ENCODE measurements at places on chromosomes 11 and 22.

DNA sequence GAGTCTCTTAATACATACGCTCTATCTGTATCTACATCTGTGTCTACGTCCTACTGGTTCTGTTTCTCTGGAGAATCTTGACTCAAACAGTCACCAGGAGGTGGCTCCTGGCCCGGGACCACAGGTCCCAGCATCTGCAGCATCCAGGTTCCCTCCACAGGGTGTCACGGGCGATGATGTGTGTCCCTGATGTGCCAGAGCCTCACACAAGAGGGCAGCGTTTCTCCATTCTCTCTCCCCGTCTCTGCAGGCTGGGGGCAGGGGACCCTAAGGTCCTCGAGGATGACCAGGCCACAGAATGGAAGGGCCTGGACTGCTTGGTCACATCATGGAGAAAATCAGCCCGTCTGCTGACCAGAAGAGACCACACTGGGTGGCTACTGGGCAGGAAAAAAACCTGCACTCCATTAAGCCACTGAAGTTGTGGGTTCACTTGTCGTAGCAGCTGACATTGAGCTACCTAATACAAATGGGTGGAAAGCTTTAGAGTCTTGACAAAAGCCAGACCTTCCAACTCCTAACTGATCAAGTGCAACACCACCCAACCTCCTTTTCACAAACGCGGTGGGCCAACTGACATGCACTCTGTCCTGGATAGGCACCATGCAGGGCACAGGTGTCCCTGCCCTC, 392.5 kb downstream of the CTTN start:
- DNase-seq = no peak

DNA sequence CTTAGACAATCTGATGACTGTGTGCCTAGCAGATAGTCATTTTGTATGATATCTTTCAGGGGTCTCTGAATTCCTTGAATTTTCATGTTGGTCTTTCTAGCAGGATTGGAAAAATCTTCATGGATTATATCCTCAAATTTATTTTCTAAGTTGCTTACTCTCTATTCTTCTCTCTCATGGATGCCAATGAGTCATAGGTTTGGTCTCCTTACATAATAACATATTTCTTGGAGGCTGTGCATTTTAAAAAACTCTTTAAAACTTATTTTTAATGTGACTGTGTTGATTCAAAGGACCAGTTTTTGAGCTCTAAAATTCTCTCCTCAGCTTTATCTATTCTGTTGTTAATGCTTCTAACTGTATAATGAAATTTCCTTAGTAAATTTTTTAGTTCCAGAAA, 198.7 kb downstream of the AASDHPPT start:
- no peak for DNase-seq

- DNase-seq = peak; percentile 51
These were observed 2.2 kb downstream of the PHLDB1 start for GRCh38 chr11:118609380-118610224.

DNA sequence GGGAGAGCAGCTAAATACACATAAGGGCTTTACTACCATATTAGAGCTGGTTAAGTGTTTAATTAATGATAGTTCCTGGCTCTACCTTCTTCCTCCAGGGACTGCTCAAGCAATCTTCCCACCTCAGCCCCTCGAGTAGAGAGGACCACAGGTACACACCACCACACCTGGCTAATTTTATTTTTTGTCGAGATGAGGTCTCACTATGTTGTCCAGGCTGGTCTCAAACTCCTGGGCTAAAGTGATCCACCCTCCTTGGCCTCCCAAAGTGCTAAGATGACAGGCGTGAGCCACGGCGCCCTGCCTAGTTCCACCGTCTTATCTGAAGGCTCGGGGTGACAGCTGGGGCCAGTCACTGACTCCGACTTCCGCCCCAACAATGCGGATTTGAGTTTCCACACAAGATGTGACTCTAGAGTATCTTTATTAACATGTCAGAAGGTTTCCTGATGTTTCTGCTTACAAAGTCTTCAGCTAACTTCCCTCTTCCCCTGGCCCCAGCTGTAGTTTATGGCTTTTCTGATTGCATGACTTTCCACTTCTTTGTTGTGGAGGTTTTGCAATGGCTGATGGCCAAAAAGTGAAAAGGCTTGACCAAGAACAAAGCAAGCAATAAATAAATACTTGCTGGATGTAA, 16.8 kb downstream of the TPST2 start:
- DNase-seq = no peak

GRCh38 chr11:81492923-81493445, 1240.7 kb downstream of the FAM181B start:
- no peak for DNase-seq

DNA sequence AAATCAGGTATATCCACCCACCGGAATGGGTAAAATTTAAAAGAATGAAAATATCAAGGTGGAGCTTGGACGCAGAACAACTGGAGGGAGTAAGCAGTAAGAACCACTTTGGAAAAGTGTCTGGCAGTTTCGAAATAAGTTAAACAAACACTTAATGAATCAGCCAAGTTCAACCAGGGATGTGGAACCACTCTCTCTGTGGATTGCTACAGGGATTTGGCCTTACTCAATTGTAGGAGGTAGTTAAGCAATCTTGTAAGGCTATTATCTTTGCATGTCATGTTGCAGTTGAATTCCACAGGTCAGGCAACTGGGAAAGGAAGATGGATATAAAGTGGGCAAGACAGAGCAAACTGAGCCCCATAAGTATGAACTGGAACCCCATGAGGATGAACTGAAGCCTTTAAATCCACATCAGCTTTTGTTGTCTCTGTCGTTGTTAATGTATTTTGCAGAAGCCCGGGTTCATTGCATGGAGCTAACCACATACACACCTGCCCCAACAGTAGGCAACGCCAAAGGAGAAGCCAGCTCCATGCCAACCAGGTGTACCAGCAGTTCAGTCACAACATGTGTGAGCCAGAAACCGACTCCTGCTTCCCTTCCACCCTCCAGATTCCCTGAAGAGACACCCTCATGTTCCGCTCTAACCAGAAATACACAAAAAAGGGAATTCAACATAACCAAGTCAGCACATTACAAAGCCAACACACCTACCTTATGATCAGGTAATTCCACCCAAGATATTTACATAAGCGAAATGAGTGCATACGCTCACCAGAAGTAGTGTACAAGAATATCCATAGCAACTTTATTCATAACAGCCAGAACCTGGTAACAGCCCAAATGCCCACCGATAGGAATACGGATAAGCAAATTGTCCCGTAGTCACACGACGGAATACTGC, 8.0 kb upstream of the SLC43A3 start:
- no peak for DNase-seq

DNA sequence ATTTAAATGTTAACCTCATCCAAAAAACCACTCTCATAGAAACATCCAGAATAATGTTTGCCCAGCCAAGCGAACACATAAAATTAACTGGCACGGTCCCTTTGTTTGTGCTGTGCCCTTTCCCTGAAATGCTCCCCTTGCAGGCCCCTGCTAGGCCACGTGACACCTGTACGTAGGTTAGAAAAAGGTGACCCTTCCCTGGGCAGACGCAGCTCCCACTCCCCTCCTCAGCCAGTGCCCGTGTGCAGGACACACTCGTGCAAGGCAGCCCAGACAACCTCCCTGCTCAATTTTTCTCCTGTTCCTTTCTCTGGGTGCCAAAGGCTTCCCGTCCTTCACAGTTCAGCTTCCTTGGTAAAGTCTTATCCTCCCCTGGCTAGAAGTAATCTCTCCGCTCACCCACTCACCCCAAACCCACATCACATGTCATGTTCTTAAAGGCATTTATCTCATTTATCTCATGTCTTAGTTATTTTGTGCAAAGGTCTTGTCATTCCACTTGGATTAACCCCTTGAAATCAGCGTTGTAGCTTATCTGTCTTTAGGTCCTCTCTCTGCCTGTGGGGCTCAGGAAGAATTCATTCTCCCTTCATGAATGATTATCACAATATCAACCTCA, 20.7 kb downstream of the FAM83F start:
- no peak for DNase-seq

DNA sequence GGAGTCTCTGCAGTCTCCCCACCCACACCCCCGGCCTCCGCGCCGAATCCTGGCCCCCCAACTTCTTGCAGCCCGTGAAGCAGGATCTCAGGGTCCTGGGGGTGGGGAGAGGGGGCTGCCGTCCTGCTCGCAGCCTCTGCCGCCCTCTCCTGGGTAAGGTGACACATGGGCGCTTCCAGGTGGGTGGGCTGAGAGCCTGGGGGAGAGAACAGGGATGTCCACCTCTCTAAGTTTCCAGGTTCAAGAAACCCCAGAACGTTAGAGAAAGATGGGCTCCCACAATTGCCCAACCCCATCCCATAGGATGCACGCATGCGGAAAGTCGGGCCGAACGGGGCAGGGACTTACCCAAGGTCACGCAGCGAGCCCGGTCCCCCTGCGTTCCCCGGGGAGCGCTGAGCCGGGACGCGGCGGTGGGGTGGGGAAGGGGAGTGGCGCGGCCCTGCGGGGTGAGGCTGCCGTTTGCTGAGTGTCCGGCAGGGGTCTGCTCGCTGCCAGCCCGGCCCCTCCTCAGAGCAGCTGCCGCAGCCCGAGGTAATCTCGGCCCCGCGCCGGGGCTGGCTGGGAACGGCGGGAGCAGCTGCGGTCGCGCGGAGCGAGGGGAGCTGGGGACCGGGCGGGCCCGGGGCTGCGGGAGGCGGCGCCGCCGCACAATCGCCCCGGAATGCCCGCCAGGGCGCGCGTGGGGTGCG, 705 bp upstream of the CAPN1 start:
- DNase-seq = peak; percentile 76

DNA sequence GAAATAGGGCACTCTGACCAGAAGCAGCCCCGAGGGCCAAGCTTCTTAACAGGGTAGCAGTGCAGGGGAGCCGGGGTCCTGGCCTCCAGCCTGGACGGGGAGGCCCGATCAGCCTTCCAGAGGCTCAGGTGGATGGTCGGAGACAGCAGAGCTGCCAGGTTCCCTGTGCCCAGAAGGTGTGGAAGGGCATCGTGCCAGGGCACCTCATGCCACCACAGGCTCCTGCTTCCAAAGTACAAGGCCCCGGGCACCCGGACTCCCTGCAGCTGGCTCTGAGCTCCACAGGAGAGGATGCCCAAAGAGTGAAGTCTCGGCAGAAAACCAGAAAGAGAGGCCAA, 14.3 kb downstream of the EHD1 start:
- DNase-seq = no peak

DNA sequence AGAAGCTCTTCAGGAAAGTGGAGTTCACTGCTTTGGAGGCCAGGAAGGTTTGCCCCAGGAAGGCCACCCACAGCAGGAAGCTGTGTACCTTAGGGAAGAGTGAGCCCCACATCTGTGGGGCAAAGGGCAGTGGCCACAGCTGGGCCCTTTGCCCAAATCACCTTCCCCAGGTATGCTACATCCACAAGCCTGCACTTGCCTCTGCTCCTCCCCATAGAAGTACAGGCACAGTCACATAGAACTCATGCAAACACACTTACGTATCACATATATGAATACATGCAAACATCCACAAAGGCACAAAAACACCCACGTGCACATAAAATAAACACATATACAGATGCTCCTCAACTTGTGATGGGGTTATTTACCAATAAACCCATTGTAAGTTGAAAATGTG, 2.1 kb downstream of the TRIM29 start:
- no peak for DNase-seq

- no peak for DNase-seq
These were observed 33.5 kb downstream of the PDE3B start for GRCh38 chr11:14677146-14677545.

DNA sequence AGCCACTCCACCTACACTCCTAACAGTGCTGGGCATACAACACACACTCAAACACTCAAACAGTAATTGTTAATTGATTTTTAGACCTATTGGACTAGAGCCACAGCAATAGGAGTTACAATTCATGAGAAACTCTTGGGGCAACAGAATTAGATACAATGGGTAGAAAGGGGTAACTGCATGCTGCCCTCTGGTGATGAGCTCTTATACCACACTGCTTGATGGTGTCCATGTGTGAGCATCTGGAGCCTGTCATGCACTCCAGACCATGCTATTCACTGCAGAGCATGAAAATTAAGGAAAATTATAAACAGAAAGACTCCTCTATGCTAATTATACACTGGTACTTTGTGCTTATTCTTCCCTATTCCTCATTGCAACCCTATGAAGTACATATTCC, 975.5 kb upstream of the CCDC90B start:
- DNase-seq = no peak

DNA sequence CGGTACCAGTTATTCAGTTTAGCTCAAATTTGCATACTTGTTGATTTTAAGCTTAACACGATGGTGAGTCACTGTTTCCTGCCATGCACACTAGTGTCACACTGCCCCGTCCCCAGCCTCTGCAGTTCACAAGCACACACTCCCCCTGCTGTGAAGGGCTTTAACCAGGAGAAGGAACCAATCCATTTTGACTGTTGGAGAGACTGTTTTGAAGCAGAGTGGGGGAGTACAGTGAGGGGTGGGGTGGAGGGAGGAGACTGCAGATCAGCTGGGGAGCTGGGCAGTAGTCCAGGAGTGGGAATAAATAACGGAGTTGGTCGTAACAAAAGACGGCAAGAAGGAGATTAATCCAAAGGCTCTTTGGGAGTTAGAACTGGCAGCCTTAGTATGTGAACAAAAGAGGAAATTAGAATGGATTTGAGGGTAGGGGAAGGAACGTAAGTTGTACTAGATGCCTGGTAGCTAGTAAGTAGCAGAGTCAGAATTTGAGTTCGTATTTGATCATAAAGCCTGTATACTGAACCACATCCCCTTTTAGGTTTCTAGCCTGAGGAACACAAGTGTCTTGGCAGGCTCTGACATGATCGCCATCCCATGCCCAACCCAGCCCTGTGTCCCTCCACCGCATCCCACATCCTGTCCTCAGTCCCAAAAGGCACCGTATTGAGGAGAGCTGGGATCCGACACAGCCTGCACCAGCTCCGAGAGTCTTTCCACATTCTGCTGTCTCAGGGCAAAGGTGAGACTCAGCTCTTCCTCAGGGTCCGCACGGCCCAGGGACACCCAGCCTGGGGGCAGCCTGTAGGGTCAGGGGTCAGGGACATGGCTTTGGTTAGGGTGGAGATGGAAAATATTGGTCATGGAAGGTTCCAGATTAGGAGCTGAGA, 862 bp downstream of the TPP1 start:
- DNase-seq = peak; percentile 71

- DNase-seq = no peak
These were observed 34.5 kb downstream of the NUMA1 start for GRCh38 chr11:72045849-72046248.

GRCh38 chr11:12007769-12008737, at the start of gene DKK3:
Gene DKK3, minus strand, starts transcription at chr11:12008626. Its CDS starts 44 bp downstream, at chr11:12008582.
- peak; percentile 14 for DNase-seq

DNA sequence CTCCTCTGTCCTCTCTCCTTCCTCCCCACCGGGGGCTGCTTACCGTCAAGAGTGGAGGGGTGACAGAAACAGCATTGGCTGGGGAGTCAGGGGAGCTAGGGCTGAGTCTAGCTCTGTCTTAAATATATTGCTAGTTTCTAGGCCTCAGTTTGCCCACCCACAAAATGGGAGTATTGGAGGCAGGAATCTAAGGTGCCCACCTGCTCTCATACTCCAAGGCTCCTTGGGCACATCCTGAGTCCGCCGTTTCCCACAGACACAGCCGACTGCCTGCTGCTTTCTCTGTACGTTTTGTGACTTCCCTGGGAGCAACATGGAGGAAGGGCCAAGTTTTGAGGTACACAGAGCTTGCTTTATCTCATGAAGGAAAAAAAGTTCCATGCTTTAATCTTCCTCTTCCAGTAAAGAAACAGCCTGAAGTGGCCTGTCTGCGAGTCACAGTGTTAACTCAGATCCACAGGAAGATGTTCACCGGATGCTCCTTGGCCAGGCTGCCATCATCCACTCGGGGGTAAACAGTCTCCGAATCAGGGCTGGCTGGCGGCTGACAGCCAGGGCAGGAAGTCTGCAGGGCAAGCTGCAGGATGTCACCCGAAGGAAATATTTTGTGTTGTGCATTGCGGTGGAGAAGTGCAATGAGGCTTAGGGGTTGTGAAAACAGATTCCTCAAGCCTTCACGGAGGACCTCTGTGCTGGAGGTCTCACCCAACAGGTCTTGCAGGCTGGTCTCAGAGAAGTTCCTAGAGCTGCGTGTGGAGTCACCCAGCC, 11.0 kb upstream of the CERK start:
- DNase-seq = peak; percentile 58
